Stimulated activated CD4-positive, alpha-beta T cell treated with anti-CD3 and anti-CD28 coated beads, Interleukin-4, amount 100 ng/mL, for 48 hours (primary cell): ENCODE measurements at places on chromosomes 7 and 10.

DNA sequence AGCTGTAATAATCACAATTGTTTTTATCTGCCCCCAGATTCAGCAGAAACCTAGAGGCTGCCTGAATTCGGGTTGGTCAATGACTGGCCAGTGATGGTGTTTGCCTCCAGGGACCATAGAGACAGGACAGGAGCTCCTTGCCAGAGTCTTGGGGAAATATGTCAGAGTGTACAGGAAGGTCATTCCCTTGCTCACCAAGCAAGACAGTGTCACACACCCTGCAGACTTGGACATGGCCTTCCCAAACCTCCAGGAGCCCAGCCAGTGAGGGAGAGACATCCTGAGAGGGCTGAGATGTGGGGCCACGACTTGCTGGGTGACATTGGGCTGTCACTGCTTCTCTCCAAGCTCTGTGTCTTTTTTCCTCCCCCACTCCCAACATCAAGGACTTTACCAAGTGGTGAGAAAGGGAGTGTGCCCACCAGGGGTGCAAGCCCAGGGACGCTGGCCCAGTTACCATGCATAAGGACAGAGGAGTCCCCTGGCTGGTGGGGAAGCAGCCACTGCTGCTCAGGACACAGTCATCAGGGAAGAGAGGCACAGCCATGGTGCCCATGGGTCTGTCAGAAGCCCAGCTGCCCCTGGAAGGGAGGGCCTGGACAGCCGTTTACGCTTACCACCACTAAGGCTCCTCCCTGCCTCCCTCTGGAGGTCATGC, 25.3 kb upstream of the C10orf53 start:
- DNase-seq, result no peak

DNA sequence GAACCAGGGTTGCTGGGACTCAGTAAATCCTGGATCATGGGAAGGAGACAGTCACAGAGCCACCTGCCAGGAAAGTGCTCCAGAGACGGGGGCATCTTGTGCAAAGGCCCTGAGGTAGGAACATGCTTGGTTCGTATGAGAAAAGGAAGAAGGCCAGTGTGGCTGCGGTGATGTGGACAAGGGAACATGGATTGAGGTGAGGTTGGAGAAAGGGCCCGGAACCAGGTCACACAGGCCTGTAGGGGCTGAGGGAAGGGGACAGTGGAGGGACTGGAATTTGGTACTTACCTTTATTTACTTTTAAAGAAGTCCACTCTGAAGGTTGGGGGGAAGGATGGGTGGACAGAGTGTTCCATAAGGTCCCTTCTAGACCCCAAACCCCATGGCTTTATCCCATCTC, 32.9 kb upstream of the CXCL12 start:
- no peak for DNase-seq

GRCh38 chr7:116223588-116223987, 13.2 kb downstream of the TES start:
- DNase-seq, result no peak

DNA sequence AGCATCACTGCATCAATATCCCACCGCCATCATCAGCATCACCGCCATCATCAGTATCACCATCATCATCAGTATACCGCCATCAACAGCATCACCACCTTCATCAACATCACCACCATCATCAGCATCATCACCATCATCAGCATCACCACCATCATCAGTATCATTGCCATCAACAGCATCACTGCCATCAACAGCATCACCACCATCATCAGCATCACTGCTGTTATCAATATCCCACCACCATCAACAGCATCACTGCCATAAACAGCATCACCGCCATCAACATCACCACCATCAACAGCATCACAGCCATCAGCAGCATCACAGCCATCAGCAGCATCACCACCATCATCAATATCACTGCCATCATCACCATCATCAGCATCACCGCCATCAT, 115.8 kb downstream of the RGS10 start:
- no peak for DNase-seq

- no peak for DNase-seq
Measured at GRCh38 chr7:28095231-28095630, 85.4 kb downstream of the JAZF1 start.

DNA sequence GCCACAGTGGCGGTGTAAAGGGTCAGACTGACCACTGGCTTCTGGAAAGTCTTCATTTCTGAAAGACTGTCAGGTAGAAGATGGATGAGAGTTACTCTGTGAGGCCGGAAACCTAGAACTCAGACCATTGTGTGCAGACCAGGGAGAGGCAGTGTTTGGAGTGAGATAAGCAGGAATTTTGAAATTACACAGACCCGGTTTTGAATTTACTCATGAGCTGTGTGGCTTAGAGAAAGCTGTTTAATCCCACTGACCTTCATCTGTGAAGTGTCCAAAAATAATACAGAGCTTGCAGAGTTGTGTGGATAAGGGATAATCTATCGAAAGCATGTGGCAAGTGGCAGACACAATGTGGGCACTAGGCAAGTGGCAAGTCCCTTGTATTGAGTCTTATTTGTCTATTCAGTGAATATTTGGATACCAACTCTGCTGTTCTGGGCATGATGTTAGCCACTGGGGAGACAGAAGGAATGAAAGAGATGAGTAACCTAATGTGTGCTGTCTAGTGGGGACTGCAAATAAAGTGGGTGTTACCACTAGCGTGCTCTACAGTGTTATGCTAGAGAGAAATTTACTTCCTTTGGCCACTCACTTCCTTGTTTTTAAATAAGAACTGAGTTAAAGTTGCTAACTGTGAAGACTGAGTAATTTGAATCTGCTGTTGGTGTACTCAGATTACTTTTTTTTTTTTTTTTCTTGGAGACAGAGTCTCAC, 69.4 kb downstream of the KIAA1217 start:
- DNase-seq, result no peak

GRCh38 chr7:35727571-35727970, 32.6 kb upstream of the HERPUD2 start:
- DNase-seq, result peak; percentile 10

DNA sequence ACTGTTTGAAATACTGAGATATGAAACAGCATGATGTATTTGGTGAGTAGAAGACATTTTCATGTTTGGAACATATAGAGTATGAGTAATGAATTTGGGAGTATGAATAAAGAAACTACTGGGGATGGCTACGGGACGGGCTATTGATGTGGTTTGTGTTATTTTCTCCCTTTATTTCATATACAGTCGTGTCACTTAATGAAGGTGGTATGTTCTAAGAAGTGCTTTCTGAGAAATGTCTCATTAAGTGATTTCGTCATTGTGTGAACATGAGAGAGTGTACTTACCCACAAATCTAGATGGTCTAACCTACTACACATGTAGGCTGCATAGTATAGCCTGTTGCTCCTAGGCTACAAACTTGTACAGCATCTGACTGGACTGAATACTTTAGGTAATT, 106.3 kb downstream of the CCNY start:
- DNase-seq, result no peak

GRCh38 chr7:106721816-106722785, 61.1 kb upstream of the CCDC71L start:
- no peak for DNase-seq

GRCh38 chr7:45919993-45920459, 1.0 kb downstream of the IGFBP3 start:
- DNase-seq, result no peak

- DNase-seq, result no peak
Measured at GRCh38 chr10:76632767-76633051, 1004.9 kb downstream of the KCNMA1 start.
